Posterior vena cava (tissue), 2 donors: ENCODE measurements at places on chromosomes 7 and 10. TPM values are rescaled to one million over a fixed set of nuclear protein-coding genes. Genes with fewer than 3 reads are reported as not detected.

DNA sequence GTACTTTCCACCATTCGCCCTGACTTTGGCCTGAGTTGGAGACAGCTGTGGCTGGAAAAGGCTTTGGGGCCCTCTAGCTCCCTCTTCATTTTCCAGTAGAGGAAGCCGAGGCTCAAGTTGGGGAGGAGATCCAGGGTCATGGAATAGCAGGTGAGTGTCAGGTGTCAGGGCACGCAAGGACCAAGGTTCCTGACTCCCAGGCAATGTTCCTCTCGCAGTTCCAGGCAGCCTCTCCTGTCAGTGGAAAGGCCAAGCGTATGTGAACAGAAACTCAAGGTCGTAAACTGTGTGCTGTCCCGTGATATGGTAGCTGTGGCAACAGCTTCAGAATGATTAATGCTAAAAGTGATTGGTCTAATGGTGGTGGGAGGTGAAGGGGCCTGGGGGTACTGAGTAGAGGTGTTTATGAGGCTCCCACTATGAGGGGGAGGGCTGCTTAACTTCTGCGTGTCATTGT lies 13.2 kb downstream of the ADAMTS14 start:
- no peak for DNase-seq

DNA sequence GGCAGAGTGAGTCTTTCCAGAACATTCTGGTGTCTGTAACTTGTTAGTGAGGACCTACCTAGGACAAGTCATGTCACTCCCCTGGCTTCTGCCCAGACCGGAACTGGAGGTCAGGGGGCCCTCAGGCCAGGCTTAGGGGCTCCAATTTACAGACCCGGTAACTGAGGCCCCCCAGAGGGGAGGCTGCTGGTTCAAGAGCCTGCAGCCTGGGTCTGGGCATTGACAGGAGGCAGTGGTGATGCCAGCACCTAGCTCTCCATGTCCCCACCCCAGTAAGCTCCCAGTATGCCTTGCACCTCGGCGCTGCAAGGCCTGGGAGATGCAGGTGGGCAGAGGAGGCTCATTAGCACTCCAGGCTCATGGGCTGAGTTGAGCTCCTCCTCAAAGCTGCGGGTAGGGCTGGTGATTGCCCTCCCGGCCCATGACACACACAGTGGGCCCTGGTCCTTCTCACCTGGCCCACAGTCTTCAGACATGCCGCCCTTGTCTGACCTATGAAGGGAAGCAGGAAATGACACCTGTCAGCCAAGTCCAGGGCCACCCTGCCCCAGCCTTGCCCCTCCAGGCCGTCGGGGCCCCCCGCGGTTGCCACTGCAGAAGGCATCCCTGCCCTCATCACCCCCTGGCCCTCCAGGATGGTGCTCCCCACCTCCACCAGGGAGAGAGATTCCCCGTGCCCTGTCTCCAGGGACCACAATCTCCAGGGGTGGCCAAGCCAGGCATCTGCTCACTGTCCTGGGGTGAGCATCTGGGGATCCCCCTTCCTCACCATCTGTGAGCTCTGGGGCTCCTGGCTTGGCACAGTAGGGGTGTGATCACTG lies 88.3 kb upstream of the TMEM248 start:
- peak; percentile 68 for DNase-seq

GRCh38 chr10:112532189-112532588 lies 85.2 kb downstream of the VTI1A start:
- no peak for DNase-seq

Gene VIPR2
- 5.0 TPM for total RNA-seq

- DNase-seq, result no peak
Observed at GRCh38 chr10:128318913-128319312, 192.7 kb upstream of the MKI67 start.

Gene SFTPA1
- total RNA-seq, result not detected

Gene ARHGEF5
- 8.8 TPM for total RNA-seq

DNA sequence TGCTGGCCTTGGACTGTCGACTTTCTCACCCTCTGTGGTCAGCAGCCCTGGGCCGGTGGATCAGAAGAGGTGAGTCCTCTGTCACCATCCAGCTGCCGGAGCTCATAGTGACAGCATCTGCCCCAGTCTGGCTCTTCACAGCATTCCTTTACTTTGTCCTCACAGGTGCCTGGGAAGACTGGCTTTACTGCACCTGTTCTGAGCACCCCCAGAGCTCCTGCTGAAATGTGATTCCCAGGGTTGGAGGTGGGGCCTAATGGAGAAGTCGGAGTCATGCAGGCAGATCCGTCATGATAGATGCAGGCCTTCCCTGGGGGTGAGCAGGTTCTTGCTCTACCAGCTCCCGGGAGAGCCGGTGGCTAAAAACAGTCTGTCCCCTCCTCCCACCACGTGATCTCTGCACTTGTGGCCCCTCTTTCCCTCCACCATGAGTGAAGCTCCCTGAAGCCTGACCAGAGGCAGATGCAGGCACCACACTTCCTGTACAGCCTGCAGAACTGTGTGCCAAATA lies 171.5 kb downstream of the ZMYND11 start:
- no peak for DNase-seq

Gene CDHR1
- 0.28 TPM for total RNA-seq

- DNase-seq, result no peak
Observed at GRCh38 chr7:82050792-82051191, 280.9 kb upstream of the HGF start.

GRCh38 chr7:81079746-81080145 lies 160.9 kb upstream of the SEMA3C start:
- no peak for DNase-seq

- DNase-seq, result no peak
Observed at GRCh38 chr7:88226886-88227516, 7.2 kb upstream of the SRI start.

GRCh38 chr7:77426521-77427051 lies 10.4 kb upstream of the GSAP start:
- DNase-seq, result no peak

Gene CLCN1
- not detected for total RNA-seq

DNA sequence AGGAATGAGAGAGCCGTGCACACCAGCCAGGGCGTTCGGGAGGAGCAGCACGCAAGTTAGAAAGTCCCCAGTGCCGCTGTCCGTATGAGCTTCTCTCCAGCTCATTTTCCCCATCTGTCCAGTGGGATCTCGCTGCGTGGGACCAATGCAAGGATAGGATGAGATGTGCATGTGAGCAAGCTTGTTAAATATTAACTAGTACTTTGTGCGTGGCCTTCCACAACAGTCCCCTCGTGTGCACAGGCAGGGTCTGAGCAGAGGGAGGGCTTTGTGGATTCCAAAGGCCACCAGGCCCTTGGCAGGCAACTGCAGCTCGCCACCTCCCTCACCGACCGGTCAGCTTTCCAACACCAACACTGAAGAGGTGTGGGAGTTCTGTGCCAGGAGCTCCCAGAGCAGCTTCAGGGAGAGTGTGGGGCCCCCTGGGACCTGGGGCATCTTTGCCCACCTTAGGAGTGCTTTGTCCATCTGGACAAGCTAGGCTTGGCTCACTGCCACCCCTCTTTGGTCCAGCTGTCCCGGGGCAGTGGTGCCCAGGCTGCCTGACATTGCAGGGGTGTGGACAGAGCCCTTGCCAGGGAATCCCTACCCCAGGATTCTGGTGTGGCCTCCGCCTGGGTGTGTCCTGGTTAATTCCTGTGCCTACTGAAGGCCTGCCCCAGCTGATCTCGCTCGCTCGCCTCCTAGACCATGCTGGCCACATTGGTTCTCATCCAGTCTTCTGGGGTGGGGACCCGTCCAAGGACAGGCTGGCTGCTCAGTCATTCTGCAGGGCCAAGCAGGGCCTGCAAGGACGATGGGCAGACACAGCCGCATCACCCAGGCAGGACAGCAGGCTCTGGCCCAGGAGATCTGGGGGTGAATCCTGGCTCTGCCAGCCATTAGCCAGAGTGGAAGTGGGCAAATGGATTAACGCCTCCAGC lies 5.3 kb downstream of the FAM20C start:
- DNase-seq, result no peak

- DNase-seq, result no peak
Observed at GRCh38 chr7:46880508-46881196, 701.3 kb downstream of the TNS3 start.

- peak; percentile 87 for DNase-seq
Observed at GRCh38 chr10:69051303-69051702, 36.6 kb upstream of the SRGN start.

Gene HACD1
- total RNA-seq, result 83.0 TPM

Gene VWA2
- not detected for total RNA-seq

GRCh38 chr10:29176845-29177832 lies 111.7 kb upstream of the LYZL1 start:
- no peak for DNase-seq

GRCh38 chr7:90262438-90262837 lies 17.5 kb downstream of the CFAP69 start:
- no peak for DNase-seq

DNA sequence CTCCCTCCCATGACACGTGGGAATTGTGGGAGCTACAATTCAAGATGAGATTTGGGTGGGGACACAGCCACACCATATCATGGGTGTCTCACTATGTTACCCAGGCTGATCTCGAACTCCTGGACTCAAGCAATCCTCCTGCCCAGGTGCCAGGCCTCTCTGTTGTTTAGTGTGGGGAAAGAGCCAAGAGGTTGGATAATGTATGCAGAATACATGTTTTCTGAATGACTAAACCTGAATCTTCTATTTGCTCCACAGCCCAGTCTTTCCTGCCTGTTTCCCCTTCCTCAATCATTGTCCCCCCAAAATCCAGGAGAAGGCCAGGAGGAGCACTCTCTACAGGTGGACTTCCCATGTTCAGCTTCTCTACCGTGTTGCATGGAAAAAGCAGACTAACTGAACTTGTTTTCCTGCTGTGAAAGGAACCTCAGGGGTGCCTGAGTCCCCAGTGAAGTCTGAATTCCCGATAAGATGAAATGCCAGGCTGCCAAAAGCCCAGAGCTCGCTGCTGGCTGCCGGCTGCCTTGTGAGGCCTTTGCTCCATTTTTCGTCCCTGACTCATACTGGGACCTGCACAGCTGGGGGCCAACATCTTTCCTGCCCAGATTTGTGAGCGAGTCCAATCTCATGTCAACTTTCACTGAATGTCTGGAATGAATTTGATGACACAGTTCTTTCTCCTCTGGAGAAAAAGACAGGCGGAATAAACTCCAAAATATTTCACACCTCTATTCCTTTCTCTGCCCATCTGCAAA lies 588.0 kb downstream of the CALN1 start:
- no peak for DNase-seq

DNA sequence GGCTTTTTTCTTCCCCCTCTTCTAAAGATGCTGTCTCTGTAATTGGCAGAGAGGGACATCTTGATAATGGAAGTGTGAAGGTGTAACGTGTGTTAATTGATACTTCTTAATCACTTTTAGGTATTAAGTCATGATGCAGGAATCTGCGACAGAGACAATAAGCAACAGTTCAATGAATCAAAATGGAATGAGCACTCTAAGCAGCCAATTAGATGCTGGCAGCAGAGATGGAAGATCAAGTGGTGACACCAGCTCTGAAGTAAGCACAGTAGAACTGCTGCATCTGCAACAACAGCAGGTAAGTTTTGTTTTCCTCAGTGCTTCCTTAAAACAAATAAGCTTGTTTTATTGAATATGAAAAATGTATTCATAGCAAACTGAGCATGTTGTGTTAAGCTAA lies 11.8 kb downstream of the FOXP2 start:
- DNase-seq, result no peak

DNA sequence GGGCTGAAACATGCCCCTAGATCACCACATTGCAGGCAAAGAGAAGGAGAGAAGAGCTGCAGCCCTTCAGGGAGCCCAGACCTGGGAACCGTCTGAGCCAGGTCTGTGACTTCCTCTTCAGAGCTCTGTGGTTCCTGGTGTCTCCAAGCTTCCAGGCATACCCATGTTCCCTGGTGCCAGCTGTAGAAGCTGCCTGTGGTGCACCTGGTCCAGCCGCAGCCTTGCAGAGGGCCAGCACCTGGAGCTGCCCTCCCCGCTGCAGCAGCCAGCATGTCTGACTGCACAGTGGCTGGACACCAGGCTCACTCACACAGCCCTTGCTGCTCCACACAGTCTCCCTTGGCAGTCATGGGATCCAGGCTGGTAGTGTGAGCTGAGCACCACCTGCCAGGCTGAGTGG lies 33.6 kb downstream of the C7orf25 start:
- no peak for DNase-seq

Gene SPDYE2
- total RNA-seq, result not detected

- DNase-seq, result no peak
Observed at GRCh38 chr7:133796782-133797745, 330.1 kb upstream of the LRGUK start.

Gene AQP1
- 422 TPM for total RNA-seq

- DNase-seq, result no peak
Observed at GRCh38 chr7:121876656-121877500, 3.9 kb downstream of the PTPRZ1 start.

GRCh38 chr10:67943917-67944316 lies 59.5 kb downstream of the SIRT1 start:
- DNase-seq, result no peak

Gene AASS
- 14.3 TPM for total RNA-seq

DNA sequence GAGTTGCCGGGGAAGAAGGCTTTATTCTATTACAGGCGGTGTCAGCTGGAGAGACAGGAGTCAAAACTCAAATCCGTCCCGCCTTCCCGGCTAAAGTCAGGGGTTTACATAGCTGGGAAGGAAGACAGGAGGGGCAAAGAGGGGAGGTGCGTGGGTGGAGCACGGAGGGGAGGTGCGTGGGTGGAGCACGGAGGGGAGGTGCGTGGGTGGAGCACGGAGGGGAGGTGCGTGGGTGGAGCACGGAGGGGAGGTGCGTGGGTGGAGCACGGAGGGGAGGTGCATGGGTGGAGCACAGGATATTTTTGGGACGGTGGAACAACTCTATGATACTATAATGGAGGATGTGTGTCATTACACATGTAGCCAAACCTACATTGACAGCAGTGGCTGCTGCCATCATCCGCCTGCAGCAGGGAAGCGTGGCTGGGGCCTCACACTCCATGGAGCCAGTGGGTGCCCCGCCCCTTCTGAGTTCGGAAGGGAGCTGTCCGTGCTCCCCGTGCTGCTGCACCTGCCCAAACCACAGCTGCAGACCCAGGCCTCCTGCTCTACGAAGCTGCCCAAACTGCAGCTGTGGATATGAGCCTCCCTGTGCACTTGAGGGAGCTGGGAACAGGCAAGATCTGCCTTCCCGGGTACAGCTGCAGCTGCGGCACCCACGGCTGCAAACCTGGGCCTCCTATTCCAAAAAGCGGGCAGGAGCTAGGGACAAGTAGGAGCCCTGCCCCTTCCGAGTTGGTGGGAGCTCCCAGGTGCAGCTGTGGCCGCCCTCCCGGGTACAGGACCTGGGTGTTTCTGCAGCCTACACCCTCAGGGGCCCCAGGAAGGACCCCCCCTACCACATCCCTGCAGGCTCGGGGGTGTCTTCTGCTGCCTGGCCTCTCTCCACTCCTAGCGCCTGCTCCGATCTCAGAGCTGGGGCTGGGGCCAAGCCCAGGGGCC lies 119.4 kb downstream of the DYNC2I1 start:
- no peak for DNase-seq

GRCh38 chr7:134820778-134821177 lies 41.3 kb downstream of the CALD1 start:
- no peak for DNase-seq

DNA sequence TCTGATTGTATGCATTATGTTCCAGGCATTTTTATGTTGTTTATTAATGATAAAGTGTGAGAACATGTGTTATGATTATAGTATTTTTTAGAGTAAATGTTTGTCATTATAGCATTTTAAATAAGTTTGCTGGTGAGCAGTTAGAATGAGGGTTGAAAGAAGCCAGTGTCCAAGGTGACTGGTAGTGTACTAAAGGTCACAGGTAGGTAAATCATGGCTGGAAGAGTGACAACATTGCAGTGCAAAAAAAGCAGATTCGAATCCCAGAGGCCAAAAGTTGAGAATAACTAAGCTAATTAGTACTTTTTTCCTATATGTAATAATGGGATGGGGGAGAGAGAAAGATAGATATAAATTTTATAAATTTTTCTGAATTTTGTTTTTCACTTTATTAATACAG lies 44.0 kb downstream of the RSBN1L start:
- no peak for DNase-seq

- no peak for DNase-seq
Observed at GRCh38 chr10:64286533-64286932, 765.3 kb downstream of the REEP3 start.

Gene DCLRE1A
- total RNA-seq, result 5.0 TPM
